ENCODE measurements at places on chromosomes 5 and 9.

- no peak for DNase-seq
Observed at GRCh38 chr5:157481265-157481664, 21.3 kb downstream of the NIPAL4 start.

DNA sequence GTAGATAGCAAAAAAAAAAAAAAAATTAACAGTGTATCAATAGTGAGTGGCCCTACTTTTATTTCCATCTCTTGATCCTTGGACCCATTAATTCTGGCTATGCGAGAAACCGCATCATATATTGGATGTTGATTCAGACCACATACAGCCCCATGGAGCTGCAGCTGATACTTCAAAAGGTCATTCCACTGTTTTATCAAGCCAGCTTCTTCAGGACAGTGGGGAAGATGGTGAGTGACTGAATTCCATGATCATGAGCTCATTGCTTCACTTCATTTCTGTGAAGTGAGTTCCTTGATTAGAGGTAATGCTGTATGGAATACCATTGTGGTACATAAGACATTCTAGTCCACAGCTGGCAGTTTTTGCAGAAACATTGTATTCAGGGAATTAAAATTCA, 222.9 kb upstream of the MEF2C start:
- DNase-seq: no peak

- no peak for DNase-seq
Observed at GRCh38 chr9:12759761-12760160, 15.1 kb upstream of the LURAP1L start.

- no peak for DNase-seq
Observed at GRCh38 chr5:101431201-101431600, 528.1 kb upstream of the ST8SIA4 start.

- DNase-seq: no peak
Observed at GRCh38 chr5:135386886-135387628, 12.0 kb downstream of the MACROH2A1 start.

DNA sequence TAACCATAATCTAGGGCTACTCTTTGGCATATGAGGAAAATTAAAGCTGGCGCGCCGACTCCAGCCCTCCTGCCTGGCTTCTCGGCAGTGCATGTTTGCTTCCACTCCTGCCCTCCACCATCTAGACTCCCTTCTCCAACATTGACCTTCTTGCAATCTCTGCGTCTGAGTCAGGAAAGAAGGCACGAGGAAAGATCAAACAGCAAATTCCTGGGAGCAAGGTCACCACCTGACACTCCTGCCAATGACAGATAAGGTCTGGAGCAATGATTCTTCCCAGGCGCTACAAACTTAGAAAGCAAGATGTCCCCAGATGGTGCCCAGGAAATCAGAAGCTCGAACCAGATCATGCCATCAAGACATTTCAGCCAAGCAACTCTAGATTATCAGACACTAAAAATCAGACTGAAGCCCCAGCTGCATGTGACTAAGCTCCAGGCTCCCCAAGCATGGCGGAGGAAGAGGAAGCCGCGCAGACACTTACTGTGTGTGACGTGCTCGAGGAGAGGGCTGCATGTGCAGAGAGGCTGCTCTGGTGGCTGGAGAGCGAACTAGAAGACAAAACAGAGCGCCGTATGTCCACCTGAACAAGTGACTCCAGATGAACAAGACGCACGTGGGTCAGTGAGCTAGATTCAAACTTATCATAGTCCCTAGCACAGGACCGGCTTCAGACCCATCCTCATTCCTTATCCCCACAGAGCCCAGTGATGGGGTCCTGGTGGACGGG, 115.3 kb downstream of the UBE2R2 start:
- no peak for DNase-seq

GRCh38 chr5:129724222-129724621, 23.7 kb upstream of the MINAR2 start:
- DNase-seq: no peak

DNA sequence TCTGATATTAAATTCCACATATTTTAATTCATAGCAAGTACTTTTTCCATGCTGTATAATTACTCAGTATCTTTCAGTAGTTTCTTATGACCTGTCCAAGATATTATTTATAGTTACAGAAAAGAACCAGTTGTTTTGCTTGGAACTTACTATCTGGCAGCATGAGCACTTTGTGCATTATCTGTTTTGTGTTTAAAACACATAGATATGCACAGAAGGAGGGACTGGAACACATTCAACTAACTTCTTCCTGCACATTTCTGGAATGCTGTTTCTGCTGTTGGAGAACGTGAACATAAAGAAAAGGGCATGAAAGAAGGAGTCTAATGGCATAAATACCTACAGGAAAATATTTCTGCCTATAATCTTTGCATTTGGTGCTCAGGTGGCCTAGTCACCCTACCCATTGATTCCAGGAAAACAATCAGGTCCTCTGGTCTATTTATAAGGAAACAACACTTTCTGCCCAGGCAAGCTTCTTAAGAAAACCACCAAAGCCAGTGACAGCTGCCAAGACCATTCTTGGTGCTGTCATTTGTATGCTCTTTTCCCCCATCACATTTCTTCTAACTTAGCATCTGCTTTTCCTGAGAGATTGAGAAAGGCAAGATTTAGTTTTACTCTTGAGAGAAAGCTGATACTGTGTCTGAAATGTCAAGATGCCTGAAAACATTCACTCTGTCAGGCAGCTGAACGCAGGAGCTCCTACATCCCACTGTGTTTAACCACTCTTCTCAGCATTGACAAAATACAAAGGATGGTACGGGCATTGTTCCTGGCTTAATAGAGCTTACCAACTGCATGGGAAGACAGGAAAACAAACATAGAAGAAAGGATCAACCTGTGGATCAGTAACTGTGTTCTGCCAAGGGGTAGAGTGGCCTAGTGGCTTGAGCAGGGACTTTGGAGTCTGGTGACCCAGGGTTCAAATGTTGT, 40.3 kb downstream of the RAB3C start:
- no peak for DNase-seq

- DNase-seq: no peak
Observed at GRCh38 chr5:98776066-98776705, 2.7 kb downstream of the RGMB start.

GRCh38 chr5:146766013-146766412, 112.5 kb downstream of the PPP2R2B start:
- DNase-seq: no peak

DNA sequence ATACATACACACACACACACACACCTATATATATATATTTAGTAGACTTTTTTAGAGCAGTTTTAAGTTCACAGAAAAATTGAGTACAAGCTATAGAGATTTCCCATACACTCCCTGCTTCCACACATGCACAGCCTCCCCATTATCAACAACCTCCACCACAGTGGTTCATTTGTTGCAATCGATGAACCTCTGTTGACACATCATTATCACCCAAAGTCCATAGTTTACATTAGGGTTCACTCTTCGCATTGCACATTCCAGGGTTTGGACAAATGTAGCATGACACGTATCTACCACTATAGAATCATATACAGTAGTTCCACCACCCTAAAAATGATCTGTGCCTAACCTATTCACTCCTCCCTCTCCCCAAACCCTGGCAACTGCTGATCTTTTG, 111.0 kb downstream of the PPP2R2B start:
- no peak for DNase-seq

DNA sequence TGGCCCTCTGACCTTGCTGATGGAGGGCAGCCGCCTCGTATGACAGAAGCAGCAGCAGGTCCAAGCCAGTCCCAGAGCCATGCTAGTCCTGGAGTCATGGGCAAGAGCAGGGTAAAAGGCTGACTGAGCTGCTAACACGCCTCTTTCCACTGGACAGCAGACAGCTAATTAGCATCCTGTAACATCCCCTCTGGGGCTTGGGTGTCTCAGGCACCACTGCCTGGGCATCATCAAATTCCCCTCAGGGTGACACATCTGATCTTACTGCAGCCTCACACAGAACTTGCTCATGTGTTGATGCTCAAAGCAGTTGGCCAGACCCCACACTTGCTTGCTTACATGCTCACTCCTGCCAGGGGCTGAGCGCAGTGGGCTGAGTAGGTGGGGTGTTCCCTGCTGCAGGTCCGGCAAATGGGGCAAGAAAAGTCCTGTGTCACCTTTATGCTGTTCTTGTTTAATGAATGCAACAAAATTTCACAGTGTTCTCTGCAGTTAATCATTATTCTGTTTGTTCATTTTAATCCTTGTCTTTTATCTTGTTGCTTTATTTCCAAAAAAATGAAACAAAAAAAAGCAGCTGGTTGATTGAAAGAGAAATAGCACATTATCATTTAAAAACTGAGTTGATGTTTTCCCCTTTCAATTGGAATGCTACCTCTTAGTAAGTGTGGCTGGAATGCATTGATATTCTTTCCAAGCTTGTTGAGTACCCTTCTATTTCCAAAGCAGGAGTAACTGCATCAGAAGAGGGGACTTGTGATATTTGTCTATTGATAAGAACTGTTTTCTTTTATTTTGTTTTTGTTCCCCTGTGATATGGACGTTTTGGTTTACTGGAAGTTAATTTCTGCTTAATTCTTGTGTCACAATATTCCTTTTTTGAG, 254.1 kb downstream of the CDH18 start:
- no peak for DNase-seq

- no peak for DNase-seq
Observed at GRCh38 chr5:170307575-170308465, 10.2 kb upstream of the LCP2 start.

DNA sequence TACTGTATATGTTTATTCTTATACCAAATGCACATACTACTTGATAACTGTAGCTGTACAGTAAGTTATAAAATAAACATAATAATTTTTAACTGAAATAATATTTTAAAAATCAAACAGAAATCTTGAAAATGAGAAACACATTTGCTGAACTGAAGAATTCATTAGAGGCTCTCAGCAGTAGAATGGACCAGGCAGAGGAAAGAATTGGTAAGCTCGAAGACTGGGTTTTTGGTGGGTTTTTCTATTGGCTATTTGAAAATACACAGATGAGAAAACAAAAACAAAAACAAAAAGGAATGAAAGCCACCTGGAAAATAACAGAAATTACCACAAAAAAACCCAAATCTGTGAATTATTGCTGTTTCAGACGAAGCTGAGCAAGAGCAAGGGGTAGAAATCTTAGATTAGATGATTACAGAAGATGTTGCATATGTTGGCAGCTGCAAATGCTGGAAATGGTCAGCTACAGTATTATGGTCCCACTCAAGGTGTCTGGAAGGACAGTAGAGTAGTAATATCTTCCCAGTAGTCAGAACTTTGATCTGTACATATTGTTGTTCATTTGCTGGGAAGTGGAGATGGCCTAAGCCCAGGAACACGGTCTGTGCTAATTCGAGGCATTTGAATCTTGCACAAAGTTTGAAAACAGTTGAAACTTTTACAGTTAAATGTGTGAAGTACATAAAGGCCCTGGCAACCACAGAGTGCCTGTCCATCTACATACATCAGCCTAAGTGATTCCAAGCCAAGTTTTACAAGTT, 233.4 kb downstream of the COMMD10 start:
- DNase-seq: no peak

GRCh38 chr5:42949348-42950115, 90.6 kb downstream of the ANXA2R start:
- DNase-seq: no peak

- DNase-seq: no peak
Observed at GRCh38 chr9:87180841-87181240, 233.5 kb upstream of the GAS1 start.

GRCh38 chr9:91905991-91906469, 44.0 kb downstream of the ROR2 start:
- no peak for DNase-seq

DNA sequence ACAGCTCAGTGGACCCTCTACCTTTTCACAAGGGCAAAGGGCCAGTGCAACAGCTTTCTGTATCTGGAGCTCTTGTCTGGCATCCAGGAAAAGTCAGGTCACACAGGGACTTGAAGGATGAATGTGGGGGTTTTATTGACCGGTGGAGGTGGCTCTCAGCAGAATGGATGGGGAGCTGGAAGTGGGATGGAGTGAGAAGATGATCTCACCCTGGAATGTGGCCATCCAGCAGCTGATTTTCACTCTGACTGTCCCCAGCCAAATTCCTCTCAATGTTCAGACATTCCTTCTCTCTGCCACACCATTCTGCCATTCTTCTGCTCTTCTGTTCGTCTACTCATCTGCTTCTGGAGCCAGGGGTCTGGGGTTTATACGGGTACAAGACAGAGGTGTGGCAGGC, 1119.9 kb downstream of the TAF11L14 start:
- DNase-seq: no peak

GRCh38 chr9:134525841-134526583, 115.6 kb upstream of the COL5A1 start:
- no peak for DNase-seq

- DNase-seq: no peak
Observed at GRCh38 chr5:168882283-168882682, 303.1 kb upstream of the PANK3 start.

- no peak for DNase-seq
Observed at GRCh38 chr9:36551910-36552309, 20.8 kb upstream of the MELK start.

- DNase-seq: no peak
Observed at GRCh38 chr9:101442318-101442717, 6.7 kb upstream of the ALDOB start.
